ENCODE measurements at places on chromosomes 12 and 14.

GRCh38 chr12:12819752-12820311, 6.7 kb downstream of the DDX47 start:
- no peak for DNase-seq

DNA sequence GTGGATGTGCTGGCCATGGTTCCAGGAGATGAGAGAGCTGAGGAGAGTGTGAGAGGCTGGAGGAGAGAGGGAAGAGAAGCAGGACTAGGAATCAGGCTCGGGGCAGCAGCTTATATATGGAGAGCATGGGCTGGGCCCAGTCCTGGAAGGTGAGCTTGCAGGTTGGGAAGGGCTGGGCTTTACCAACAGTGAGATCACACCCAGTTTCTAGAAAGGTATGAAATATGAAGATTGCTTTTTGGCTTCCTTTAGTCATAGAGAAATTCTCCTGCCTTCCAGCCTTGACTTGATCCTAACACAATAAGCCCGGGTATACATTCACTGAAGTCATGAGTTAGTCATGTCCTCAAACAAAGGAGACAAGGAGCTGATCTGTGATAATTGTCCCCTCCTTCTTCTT, at the start of gene KRT6A:
Gene KRT6A, minus strand, starts transcription at position 86 of the 400 bp plus-strand sequence. Its CDS starts 69 bp downstream, at position 17.
- no peak for DNase-seq

- DNase-seq = no peak
These were observed 20.0 kb upstream of the HELB start for GRCh38 chr12:66282244-66282643.

- DNase-seq = no peak
These were observed 15.6 kb downstream of the ABHD12B start for GRCh38 chr14:50887476-50887875.

DNA sequence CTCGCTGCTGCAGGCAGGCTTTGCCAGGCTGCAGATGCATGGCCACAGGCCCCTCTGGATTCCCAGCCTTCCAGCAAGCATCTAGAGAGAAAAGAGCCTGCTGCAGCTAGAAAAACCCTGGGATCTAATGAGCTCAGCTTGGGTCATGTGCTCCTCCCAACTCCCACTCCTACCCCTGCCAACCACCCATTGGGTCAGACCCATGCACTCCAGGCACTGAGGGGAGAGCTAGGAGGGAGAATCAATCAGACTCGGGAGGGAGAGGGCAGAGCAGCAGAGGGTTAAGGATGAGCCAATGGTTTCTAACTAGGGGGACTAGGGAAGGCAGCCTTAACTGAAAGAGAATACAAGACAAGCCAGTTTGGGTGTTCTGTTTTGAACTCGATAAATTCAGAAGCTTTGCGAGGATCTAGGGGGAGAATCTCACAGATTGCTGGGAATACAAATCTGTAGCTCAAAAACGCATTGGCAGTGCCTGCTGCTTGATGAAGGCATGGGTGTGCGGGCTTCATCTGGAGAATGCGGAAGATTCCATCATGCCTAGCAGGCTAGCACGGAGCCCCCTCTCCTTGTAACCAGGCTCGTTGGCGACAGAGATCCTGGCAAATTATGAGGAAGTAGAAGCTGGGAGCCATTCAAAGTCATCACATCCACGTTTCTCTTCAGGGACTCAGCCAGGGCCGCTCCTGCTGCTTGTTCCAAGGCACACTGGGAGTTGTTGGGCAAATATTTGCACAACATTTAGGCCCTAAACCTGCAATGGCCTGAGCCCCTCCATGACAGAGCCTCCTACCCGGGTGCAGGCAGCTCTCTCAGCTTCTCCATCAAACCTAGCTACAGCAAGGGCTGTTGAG, 56.4 kb downstream of the VCPKMT start:
- no peak for DNase-seq

DNA sequence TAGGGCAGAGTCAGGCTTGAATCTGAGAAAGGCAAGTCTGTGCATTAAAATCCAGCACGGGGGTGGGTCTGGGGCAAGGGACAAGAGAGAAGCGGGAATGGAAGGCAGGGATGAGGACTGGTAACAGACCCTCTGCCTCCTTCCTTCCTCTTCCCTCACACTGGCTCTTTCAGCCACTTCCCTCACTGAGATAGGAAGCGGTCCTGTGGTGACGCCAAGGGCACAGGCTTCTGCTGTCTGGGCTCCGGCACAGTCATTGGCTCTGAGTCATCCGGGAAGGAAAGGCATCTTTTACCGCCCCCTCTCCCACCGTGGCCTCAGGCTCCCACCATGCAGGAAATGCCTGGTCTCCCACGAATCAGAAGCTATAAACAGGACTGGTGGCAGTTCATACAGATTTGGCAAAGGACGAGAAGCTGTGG, 70.2 kb downstream of the ETV6 start:
- DNase-seq = no peak

GRCh38 chr14:36254020-36254624, 66.3 kb downstream of the MBIP start:
- DNase-seq = no peak

- no peak for DNase-seq
These were observed 261.4 kb upstream of the USP15 start for GRCh38 chr12:61998791-61999190.

DNA sequence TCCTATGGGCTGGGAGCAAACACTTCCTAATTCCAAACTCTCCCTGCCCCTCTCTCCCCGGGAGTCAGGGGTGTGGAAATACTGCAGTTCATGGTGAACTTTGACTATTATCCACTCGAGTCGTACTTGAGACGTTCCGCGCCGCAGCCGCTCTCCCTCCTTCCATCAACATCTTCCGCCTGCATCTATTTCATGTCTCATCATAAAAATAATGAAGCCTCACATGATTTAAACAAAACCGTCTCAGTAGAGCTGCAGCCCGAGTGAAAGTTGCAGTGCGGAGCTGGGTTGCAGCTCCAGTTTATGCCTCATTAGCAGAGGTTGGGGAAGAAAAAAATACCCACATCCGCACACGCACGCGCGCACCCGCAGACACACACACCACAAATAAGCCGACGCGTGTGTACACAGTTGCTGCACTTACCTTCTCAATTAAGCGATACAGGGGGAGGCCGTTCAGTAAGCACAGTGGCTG, 283 bp downstream of the LMO3 start:
- no peak for DNase-seq

DNA sequence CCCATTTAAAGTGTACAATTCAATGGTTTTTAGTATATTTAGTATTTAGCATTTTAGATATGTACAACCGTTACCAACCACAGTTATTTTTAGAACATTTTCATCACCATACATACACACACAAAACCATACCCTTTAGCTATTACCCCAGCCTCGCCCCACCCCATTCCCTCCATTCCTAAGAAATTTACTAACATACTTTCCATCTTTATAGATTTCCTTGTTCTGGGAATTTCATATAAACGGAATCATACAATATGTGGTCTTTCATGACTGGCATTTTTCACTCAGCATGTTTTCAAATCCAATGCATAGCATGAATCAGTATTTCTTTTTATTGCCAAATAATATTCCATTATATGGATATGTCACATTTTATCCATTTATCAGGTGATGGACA, 101.5 kb downstream of the TAOK3 start:
- no peak for DNase-seq

DNA sequence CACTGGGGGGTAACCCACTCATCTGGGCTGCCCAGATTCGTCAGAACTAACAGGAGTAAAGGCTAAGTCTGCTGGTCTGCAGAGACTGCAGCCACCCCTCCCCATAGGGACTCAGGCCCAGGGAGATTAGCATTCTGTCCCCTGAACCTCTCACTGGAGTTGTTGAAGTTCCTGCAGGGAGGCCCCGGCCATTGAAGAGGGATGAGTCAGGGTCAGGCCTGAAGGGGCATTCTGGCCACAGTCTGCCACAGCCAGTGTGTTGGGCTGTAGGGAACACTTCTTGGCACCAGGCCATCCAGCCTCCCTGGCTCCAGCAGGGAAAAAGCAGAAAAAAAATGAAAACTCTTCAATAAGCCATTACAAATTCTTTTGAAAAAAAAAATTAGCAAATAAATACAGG, 35.3 kb downstream of the KLRK1 start:
- DNase-seq = no peak

- no peak for DNase-seq
These were observed 104.0 kb upstream of the ATF1 start for GRCh38 chr12:50659690-50660424.

GRCh38 chr12:109558374-109559199, 14.7 kb downstream of the MMAB start:
- no peak for DNase-seq

DNA sequence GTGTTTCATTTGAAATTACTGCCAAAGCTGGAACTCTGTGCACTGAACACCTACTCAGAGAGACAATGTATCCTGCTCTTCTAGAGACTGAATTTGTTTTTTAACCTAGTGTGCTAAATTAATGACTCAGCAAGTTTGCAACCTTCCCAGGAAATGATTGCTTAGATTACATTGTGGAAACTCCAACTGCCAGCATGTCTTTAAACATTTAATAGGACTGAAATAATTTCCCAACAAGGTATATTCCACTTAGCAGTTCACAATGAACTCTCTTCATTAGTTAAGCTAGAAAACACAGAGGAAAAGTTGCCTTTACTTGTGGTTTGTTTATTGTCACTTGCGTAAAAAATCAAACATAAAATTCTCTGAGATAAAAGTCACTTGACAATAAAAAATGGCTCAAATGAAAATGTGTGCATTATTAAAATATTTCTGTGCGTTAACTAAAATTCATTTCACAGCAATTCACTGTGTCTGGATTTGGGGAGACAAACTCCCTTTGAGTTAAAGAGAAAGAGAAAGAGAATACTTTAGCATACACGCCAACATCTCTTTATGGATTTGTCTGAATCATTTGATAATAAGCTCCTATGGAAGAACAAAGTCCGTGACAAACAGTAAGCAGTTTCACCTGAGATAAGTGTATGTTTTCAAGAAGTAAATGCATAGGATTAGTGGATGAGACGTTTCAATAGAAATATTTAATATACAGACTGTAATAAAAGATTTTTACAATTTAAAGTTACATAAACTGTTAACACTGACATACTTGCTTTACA, 284.0 kb downstream of the PRKD1 start:
- no peak for DNase-seq

- no peak for DNase-seq
These were observed 519.9 kb downstream of the C12orf50 start for GRCh38 chr12:87509237-87509820.

DNA sequence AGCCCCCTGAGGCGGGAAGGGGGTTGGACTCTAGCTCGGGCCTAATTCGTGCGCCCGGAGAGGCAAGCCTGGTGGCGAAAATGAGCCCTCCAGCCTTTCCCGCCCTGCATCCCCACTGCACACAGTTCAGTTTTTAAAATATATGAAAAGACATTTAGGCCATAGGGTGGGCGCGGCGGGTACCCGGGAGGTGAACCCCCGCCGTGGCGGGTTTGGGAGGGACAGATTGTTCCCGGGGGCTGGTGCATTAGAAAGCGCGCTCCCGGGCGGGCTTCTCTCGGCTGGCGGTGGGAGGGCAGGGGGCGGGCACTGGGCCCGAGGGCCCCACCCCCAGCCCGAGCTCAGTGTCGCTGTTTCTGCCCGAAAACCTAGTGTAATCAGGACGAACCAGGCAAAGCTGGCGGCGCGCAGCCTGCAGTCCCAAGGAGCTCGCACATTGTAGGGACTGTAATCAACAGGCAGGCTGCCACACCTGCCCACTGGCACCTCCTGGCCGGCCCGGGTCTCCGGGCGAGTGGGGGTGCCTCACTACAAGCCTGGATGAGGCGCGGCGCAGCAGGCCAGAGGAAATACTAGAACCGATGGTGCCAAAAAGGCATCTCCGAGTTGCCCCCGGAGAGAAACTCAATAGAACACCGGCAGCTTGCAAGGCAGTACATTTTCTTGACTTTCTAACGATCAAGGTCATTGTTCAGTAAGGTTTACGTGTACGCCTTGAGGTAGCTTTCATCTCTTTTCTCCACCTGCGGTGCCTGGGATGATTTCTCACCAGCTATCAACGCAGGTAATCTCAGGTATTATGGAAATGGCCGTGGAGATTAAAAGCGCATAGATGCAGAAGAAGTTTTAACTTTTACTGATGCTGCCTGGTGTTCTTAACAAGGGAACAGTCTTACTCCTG, 764 bp upstream of the SPTB start:
- DNase-seq = peak; percentile 51

GRCh38 chr14:95156161-95157047, 925 bp downstream of the DICER1 start:
- DNase-seq = peak; percentile 22

- no peak for DNase-seq
These were observed 135.3 kb upstream of the LGR5 start for GRCh38 chr12:71304306-71304705.

GRCh38 chr12:53044052-53044581, 5.7 kb upstream of the TNS2 start:
- no peak for DNase-seq

DNA sequence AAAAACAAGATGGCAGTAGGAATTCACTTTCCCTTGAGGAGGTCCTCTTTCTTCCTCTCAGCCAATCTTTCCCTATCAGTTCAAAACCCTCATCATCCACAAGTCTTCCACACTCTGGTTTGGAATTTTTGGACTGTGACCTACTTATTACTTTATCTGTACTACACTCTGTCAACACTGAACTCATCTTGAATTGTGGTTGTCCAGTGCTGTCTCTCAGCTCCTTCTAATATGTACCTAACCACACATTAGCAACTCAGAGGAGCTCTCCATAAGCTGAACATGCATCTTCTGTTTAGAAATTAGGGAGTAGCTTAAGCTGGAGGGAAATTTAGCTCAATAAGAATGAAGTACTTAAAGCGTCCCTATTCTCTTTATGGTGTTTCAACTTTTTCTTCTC, 34.8 kb downstream of the SLC38A1 start:
- DNase-seq = no peak

DNA sequence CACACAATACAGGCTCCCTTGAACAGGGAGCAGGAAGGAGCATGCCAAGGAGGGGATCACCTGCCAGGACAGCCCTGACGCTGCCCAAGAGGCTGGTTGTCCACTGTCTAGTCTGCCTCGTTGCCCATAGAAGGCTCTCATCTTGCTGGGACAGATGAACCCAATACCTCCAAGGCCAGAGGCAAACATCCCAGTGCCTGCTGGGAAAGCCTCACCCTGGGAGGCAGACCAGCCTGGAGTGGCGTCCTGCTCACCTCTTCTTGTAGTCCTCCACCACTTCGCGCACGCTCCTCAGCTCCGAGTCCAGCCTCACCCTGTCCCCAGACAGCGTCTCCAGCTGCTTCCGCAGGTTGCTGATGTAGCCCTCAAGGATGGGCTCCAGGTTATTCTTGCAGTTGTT, 2.4 kb downstream of the KRT73 start:
- DNase-seq = no peak

GRCh38 chr12:99450036-99450630, 197.4 kb upstream of the GARIN6 start:
- DNase-seq = no peak

- DNase-seq = no peak
These were observed 380.4 kb upstream of the DDHD1 start for GRCh38 chr14:53533384-53533970.

- no peak for DNase-seq
These were observed 2.2 kb upstream of the OAS1 start for GRCh38 chr12:112904571-112904970.

GRCh38 chr12:55659486-55660385, 23.0 kb downstream of the OR10P1 start:
- DNase-seq = no peak
